ENCODE measurements at places on chromosomes 6 and 20. TPM values are rescaled to one million over a fixed set of nuclear protein-coding genes. Genes with fewer than 3 reads are reported as not detected.

PGBD1 gene
- total RNA-seq = 2.5 TPM

AP5S1 gene
- 9.8 TPM for total RNA-seq

CCN6 gene
- total RNA-seq = not detected

ENPP4 gene
- 20.0 TPM for total RNA-seq

HMGCLL1 gene
- 2.2 TPM for total RNA-seq

CALHM5 gene
- total RNA-seq = 2.9 TPM

EYS gene
- total RNA-seq = not detected

RPS10 gene
- total RNA-seq = 718 TPM

PKHD1 gene
- not detected for total RNA-seq

NFYA gene
- 9.8 TPM for total RNA-seq

DNA sequence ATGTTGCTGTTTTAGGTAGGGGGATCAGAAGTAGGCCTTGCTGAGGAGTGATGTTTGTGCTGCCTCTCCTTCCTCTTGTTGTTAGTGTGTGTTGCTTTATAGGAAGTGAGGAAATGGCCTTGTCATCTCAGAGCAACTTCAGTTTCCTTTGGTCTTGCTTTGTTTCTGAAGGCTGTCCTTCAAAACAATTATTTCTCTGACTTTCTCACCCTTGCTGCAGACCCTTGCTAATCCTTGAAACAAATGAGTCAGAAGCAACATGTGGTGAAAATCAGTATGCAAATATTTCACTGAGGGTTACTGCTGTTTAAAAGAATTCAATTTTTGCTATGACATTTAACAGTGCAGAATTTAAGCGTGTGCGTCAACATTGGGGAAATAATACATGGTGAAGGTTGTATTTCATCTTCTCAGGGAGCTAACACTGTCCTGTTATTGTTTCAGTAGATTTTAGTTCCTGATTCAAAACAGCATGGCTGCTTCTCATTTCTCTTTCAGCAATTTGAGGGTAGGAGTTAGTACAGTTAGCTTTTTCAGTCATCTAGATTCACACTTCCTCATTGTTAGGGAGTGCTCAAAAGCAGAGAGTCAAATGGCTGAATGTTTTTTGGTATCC is 13.8 kb downstream of the RNF144B start:
- no peak for DNase-seq

DNA sequence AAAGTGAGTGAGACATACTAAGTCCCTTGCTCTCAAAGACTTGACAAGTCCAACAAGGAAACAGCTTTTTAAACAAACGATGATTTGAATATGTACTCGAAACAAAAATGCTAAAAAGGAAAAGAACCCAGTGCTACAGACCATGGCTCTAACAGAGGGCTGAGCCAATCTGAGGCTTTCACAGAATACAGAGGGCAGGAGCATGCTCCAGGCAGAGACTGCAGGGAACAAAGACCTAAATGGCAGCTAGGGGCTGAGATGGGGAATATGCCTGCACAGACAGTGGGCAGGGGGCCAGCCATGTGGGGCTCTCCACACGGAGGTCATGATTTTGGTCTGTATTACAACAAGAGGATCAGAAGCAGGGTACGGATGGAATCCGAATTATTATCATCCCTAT is 31.1 kb upstream of the C6orf118 start:
- DNase-seq = no peak

DNA sequence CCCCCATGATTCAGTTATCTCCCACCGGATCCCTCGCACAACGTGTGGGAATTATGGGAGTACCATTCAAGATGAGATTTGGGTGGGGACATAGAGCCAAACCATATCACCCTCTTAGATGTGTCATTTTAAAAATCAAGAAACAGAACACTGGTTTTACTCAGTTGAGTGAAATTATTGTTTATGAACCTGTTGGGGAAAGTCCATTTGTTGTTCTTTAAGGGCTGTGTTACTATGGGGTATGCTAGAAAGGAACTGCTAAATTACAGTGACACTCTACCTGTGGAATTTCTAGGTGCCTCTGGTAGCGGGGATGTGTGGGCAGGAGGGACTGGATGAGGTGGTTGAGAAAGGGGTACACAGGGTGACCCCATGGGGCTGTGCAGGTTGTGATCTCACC is 28.9 kb downstream of the STX11 start:
- DNase-seq = no peak

DNA sequence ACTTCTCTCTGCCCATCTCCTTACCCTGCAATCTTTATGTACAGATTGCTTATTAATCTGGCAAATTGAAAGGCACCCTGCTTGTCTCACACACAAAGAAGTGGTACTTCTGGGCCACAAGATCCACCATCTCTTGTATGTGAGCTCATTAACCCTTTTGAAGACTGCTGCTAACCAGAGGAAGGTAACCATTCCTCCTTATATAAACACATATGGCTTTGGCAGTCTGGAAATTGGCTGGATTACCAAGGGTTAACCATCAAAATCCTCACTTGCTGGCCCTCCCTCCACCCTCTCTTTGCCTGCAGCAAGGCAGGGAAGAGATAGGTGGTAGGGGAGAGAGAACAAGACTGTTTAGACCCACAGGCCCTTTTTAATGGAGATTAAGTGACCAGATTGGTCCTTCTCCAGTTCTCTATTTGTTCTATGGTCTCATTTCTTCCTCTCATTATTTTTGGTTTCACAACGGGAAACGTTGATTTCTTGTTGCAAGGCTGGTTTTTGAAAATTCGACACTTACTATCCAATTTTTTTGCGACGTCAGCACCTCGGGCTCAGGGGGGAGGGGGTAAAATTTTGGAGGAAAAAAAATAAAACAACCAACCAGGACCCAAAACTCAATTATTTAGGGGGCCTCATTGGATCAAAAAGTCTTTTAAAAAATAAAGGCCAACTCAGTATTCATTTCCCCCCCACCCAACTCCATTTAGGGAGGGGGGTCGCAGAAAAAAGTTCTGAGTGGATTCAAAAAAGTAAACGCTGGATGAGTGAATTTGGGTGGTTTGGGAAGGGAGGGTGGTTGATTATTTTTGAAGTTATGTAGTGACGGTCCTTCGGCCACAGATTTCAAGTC is 859 bp downstream of the PPP1R10 start:
- DNase-seq = no peak

DNA sequence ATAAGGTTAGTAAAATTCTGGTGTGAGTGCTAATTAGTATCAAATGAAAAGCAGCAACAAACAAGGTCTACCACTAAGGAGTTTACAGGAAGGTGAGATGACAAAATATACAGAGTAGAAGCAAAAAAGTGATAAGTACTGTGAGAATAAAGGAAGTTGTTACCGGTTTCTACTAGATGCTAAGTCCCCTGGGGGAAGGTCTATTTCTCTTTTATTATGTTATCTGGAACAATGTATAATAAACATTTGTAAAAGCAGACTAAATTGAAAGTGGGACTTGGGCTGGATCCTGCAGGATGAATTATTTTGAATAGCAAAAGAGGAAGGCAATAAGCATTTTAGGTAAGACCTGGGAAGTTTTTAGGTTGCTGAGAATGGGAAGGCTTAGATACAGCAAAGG is 158.7 kb upstream of the SLC22A16 start:
- DNase-seq = no peak

GRCh38 chr20:40869218-40870147 is 159.1 kb upstream of the TOP1 start:
- no peak for DNase-seq

DNA sequence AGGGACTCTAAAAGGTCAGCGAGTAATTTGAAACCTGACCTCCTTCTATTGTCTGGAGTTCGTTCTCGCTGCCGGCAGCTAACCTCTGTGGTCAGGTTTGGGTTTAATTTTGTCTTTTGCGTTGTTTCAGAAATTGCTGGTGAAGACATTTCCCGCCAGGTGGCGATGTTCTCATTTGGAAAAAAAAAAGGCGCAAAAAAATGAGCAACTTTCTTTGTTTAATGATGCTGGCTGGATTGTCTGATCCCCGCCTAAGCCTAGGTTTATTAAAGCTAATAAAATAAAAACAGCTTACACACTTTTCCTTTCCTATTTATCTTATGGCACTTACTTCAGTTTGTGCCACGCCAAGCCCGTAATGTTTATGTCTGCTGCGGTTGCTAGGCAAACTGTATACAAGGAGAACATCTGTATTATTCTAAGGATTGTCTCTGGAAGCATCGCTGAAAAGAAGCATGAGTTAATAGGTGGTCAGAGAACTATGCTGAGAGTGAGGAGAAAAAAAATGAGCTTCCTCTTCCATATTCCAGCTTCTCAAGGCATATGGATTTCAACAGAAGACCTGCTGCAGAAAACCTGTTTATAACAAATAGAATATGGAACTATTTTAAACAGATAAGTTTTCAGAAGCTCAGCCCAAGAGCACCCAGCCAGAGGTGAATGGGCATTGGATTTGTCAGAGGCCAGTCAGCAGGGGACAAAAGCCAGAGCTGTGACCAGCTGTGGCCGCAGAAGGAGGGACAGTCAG is 205.7 kb downstream of the DOK5 start:
- DNase-seq = no peak

DNA sequence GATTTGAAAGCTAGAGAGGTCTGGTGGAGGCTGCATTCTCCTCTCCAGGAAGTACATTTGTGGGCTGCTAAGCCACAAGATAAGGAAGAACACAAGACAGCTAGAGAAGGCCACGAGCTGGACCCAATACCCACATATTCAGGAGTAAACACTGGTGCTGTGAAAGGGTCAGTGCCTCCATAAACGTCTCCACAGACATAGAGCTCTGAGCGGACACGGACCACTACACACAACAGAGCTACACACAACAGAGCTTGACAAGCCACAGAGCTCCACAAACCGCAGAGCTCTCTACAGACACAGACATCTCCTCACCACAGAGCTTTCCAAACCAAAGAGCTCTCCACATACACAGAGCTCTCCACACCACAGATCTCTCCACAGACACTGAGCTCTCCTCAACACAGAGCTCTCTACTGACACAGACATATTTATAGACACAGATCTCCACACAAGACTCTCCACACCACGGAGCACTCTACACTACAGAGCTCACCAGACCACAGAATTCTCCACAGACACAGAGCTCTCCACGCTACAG is 51.9 kb downstream of the ERMARD start:
- no peak for DNase-seq

DNA sequence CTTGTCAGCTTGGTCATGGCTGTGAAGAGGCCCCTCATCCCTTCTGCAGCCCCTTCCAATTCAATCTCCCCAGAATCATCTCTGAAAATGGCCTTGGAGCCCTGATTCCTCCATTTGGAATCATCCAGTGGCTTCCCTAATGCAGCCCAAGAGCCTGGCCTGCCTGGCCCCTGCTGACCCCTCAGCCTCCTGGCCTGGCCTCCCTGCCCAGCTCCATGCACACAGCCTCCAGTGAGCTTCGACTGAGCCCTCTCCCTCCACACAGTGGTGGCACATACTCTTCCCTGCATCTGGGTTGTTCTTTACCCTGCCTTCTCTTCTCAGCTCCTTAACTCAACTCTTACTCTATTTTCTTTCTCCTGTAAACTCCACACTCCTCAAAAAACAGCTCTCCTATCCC is 120.9 kb downstream of the ANKRD60 start:
- DNase-seq = no peak

GRCh38 chr6:47169785-47170616 is 127.9 kb upstream of the ADGRF1 start:
- DNase-seq = no peak

- DNase-seq = no peak
Measured at GRCh38 chr20:6473197-6473596, 294.3 kb upstream of the BMP2 start.

GRCh38 chr6:46626228-46626909 is 26.2 kb downstream of the CYP39A1 start:
- DNase-seq = no peak

DNA sequence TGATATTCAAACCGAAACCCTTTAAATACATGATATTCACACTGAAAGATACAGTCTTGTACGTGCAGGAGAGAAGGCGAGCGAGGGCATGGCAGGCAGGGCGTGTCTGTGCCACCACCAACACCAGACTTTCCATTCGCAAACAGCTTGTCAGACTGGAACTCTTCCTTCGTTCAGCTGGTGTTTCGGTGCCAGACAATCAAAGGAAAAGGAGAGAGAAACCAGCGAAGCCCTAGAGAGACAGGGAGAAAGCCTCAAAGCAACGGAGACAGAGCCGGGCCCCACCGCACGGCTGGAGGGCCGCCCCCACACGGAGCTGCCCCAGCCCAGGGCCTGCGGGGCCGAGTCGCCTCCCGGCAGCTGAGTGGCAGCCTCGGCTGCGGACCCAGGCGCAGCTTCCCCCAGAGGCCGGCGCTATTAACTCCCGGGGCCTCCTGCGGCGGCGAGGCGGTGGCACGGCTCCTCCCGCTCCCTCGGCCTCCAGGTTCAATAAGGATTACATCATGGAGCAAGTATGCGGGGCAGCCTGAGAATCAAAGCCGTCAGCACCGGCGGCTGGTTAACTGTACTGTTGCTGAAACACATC is 32.1 kb upstream of the NR2E1 start:
- DNase-seq = peak; percentile 68

DNA sequence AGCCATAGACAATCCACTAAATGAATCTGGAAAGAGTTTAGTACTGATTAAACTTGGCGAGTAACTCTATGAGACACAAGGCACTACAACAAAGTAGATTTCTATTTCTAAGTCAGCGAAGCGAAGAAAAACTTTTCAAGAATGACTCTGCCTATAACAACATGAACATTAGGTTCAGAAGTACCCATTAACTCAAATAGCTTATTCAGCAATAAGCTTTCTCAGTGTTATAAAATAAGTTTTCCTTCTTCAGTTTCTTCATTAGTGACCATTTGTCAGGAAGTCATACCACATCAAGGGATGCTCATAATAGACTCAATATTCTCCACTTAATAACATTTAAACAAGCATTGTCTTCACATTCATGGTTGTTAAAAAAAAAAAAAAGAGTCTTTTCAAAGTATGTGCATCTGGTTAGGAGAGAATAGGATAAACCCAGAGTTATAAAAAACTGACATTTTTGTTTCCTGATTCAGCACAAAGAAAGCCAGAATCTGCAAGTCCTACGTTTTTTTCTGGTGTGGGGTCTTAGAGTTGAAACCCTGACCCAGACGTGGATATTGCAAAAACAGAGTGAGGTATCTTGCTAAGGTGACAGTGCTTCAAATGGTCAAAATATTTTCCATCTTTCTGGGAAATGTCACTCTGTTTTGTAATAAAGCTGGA is 148.2 kb upstream of the PREP start:
- DNase-seq = no peak

DNA sequence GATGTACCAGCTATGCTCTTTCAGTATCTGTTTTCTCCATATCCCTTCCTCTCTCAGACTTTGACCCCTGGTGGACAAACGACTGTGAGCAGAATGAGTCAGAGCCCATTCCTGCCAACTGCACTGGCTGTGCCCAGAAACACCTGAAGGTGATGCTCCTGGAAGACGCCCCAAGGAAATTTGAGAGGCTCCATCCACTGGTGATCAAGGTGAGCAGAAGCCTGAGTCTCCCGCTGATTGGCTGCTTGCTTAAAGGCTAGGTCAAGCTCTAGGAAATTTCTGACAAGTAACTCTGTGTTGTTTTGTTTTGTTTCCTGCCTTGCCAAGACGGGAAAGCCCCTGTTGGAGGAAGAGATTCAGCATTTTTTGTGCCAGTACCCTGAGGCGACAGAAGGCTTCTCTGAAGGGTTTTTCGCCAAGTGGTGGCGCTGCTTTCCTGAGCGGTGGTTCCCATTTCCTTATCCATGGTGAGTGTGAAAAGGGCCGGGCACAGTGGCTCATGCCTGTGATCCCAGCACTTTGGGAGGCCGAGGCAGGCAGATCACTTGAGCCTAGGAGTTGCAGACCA is 28.6 kb downstream of the C6orf89 start:
- no peak for DNase-seq

- no peak for DNase-seq
Measured at GRCh38 chr6:167501831-167502385, 177.0 kb downstream of the TTLL2 start.

GRCh38 chr6:88177961-88178464 is 11.9 kb upstream of the CNR1 start:
- DNase-seq = no peak
